Ascending aorta (tissue), 2 donors: ENCODE measurements at places on chromosomes 1 and 21.
A peak's percentile ranks its signal among the peaks of the same experiment; 100 is the strongest.

GRCh38 chr1:195664628-195665027, 943.6 kb downstream of the KCNT2 start:
- no peaks in the 10 kb centered on the region for H3K36me3 ChIP-seq
- no peaks in the 10 kb centered on the region for H3K4me1 ChIP-seq
- DNase-seq, result no peak
- no peak overlapping the region for H3K27ac ChIP-seq
- no peak overlapping the region for H3K4me3 ChIP-seq

DNA sequence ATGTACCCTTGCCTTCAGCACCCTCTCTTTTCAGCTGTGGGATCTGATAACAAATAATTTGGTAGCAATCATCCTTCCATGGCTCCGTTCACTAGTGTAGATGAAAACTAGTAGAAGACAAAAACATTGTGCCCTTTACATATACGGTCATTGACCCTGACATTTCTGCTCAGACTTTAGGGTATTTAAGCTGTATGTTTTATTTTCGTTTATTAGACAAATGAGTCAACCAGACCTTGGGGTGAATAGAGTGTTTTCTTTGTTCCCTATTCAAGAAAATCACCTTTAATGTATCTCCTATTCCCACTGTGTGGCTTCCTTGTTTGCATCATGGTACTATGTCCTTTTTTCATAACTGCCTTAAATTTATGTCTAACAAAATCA, 187.3 kb downstream of the VAV3 start:
- H3K27ac ChIP-seq, result no peak overlapping the region
- no peak overlapping the region for H3K4me3 ChIP-seq
- H3K36me3 ChIP-seq, result no peaks in the 10 kb centered on the region

DNA sequence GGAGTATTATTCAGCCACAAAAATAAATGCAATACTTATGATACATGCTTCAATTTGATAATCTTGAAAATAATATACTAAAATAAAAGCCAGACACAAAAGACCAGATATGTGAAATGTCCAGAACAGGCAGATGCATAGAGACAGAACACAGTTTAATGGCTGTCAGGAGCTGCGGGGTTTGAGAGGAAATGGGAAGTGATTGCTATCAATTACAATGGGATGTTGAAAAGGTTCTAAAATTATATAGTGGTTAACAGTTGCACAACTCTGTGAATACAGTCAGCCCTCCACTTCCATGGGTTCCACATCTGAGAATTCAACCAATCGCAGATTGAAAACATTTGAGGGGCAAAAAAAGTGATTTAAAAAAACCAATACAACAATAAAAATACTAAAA, 54.0 kb downstream of the LTN1 start:
- no peaks in the 10 kb centered on the region for H3K27me3 ChIP-seq
- peaks cover 8% of the 10 kb centered on the region for H3K36me3 ChIP-seq
- no peaks in the 10 kb centered on the region for H3K4me1 ChIP-seq

GRCh38 chr1:30029677-30030076, 693.7 kb downstream of the MATN1 start:
- no peak overlapping the region for H3K4me3 ChIP-seq
- no peak overlapping the region for H3K27ac ChIP-seq
- H3K27me3 ChIP-seq, result no peaks in the 10 kb centered on the region
- H3K36me3 ChIP-seq, result no peaks in the 10 kb centered on the region
- H3K4me1 ChIP-seq, result no peaks in the 10 kb centered on the region
- no peak for DNase-seq

DNA sequence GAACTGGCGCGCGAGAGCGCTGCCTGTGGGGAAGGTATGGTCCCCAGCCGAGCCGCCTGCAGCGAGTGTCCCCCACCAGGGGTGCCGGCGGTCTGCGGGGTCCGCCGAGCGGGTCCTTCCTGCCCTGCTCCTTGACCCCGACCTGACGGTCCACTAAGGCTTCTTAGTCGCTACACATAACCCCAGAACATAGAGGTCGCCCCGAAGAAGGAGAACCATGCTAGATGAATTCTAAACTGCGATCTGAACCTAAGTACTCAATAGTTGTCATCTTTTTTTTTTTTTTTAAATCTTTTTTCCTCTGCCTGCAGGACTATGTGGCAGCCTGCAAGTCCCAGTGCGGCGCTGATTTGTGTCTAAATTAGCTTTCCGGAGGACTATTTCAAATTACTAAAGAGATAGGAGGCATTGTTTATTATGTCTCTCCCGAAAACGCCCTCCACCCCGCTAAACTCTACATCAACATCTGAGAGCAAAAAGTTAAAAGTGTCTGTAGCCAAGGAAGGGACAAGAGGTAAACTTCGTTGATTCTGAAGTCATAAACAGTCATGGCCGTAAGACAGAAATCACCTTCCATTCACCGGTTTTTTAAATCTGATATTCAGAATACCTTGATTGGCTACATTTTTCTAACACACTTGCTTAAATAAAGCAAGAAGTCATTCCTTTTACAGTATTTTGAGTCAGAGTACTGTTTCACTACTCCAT, 476 bp downstream of the AXDND1 start:
- no peaks in the 10 kb centered on the region for H3K36me3 ChIP-seq
- peaks cover 6% of the 10 kb centered on the region for H3K4me1 ChIP-seq
- DNase-seq, result no peak
- peak overlapping the region; percentile 70 for H3K4me3 ChIP-seq

GRCh38 chr1:150995460-150995859, 11.2 kb downstream of the MINDY1 start:
- no peak overlapping the region for H3K27ac ChIP-seq
- H3K4me1 ChIP-seq, result no peaks in the 10 kb centered on the region
- peaks cover 33% of the 10 kb centered on the region for H3K36me3 ChIP-seq
- H3K4me3 ChIP-seq, result no peak overlapping the region
- no peaks in the 10 kb centered on the region for H3K27me3 ChIP-seq
- no peak for DNase-seq

DNA sequence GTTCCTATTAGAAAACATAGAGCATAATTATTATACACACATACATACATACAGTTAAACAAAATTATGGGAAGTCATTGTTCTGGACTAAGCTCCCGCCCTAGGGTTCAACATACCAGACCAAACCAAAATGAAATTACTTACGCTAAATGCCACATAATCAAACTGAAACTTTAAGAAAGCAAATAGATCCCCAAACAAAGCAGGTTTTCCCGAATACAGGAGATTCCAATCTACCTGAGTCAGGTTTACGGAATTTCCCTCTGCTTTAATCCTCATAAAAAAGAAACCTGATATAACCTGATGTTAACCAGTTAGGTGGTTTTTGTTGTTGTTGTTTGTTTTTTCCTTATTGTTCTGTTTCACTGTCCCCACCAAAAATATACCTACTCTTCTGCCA, 1886.9 kb downstream of the NCAM2 start:
- no peaks in the 10 kb centered on the region for H3K27me3 ChIP-seq
- H3K4me3 ChIP-seq, result no peak overlapping the region
- H3K36me3 ChIP-seq, result no peaks in the 10 kb centered on the region

GRCh38 chr21:46437096-46437498, 21.6 kb upstream of the DIP2A start:
- H3K4me3 ChIP-seq, result no peak overlapping the region
- no peak overlapping the region for H3K27ac ChIP-seq
- no peak for DNase-seq
- peaks cover 83% of the 10 kb centered on the region for H3K36me3 ChIP-seq

- no peaks in the 10 kb centered on the region for H3K36me3 ChIP-seq
- no peak overlapping the region for H3K27ac ChIP-seq
- H3K4me1 ChIP-seq, result no peaks in the 10 kb centered on the region
- no peak overlapping the region for H3K4me3 ChIP-seq
These were observed 73.0 kb upstream of the TLR5 start for GRCh38 chr1:223216074-223216473.
